GOT3 (cell line): ENCODE measurements at places on chromosomes 5 and 9.

GRCh38 chr9:15469406-15469805 lies 41.4 kb downstream of the PSIP1 start:
- no peak for DNase-seq

GRCh38 chr9:88927510-88927909 lies 63.8 kb upstream of the S1PR3 start:
- DNase-seq, result no peak

- DNase-seq, result no peak
Measured at GRCh38 chr9:12878351-12878978, 103.6 kb downstream of the LURAP1L start.

- DNase-seq, result no peak
Measured at GRCh38 chr9:27413511-27414219, 110.4 kb upstream of the IFNK start.

DNA sequence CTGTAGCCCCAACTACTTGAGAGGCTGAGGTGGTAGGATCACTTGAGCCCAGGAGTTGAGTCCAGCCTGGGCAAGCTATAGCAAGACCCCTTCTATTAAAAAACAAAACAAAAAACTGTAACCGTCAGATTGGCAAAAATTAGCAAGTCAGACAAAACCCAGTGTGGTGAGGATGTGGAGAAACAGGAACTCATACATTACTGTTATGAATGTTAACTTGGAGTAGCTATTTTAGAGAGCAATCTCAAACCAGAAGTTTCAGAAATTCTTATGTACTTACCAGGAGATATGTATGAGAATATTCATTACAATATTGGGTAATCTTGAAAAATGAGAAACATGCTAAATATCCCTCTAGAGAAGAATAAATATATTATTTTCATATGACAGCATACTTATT lies 120.3 kb downstream of the INVS start:
- DNase-seq, result no peak

DNA sequence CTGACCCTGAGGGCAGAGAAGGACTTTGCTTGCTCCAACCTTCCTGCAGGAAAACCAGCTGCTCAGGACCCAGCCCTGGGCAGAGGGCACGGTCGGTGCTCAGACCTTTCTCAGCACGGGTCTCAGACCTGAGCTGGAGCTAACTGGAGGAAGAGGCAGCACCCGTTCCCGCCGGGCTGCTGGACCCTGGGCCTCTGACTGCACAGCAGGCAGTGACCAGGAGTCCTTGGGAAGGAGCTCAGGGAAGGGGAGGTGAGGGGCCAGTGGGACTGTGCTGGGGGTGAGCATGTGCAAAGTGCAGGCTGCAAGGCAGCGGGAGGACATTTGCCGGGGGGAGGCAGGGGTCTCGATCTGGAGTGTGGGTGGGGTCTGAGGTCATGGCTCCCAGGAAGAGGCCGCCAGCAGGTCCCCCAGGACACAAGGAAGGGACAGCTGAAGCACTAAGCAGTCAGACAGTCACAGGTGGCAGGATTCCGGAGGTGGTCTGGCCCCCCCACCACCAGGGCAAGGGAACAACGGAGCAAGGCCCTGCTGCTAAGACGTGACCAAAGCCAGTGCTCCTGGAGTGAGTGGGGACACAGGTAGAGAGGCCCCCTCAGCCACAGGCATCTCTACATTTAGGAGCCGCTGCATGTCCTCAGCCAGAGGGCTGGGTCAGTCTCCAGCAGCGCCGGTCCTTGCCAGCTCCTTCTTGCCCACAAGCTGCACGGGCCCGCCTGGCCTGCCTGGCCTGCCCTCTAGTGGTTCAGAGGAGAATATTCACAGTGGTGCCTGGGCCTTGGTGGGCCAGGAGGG lies 4.8 kb upstream of the DPM2 start:
- DNase-seq, result no peak

DNA sequence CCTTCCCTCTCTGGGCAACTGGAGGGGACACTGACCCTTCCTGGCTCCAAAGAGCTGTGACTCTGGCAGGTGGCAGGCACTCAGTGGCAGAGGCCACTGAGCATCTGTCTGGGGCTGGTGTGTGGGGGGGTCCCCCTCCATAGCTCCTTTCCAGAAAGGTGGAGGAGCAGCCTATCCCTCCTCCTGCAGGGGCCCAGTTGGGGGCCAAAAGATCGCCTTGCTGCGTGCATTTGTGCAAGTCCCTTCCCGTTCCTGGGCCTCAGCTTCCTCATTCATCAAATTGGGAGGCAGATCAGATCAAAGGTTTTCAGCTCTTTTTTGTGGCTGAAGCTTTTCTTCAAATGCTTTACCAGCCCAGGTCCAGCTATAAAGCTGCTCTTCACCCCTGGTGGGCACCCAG lies 77.7 kb downstream of the NTNG2 start:
- DNase-seq, result no peak

DNA sequence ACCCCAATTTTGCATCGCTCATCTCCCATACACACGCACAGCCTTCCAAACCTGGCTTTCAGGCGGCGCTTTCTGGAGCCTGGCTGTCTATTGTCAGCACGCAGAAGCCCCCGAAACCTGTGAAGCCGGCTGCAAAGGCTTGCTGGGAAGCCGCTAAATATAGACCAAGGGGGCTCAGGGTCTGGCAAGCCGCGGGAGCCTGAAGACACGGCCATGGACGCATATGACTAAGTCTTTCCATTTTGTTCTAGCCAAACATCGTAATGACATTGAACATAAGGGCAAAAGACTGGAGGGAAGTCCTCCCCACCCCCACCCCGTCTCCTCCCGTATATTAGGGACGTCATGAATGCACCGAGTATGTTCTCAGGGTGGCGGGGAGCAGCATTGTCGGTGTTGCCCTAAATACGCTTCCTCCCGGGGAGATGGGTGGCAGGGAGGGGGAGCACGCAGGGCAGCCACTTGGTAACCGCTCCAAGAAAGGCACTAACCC lies 1.1 kb downstream of the CTNND2 start:
- DNase-seq, result no peak

GRCh38 chr9:10052916-10053315 lies 559.9 kb downstream of the PTPRD start:
- DNase-seq, result no peak

GRCh38 chr9:17120203-17120602 lies 14.6 kb upstream of the CNTLN start:
- DNase-seq, result no peak

DNA sequence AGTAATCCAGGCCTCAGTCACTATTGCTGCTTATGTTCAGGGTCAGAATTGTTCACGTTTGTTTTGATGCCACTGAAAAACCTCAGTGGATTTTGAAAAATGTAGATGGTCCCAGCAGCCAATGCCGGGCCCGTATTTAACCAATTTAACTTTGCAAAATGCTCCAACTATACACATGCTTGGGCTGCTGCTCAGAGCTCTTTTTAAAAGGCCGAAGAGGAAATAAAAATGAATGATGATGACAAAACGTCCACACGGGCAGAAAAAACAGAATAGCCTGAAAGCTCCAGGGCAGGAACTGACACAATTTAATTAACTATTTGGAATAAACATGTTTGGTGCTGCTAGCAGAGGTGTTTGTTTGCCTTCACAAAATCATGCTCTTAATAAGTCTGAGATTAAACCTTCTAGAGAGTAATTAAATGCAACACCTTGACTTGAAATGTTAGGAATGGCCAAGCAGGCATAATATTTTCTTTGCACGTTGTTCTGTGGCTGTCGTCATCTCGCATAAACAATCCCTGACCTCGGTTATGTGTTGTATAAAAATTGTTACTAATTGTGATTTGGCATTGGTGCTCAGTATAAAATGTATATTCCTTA lies 152.7 kb downstream of the SLIT3 start:
- no peak for DNase-seq

GRCh38 chr9:93098236-93098946 lies 2.4 kb downstream of the CARD19 start:
- peak; percentile 45 for DNase-seq

DNA sequence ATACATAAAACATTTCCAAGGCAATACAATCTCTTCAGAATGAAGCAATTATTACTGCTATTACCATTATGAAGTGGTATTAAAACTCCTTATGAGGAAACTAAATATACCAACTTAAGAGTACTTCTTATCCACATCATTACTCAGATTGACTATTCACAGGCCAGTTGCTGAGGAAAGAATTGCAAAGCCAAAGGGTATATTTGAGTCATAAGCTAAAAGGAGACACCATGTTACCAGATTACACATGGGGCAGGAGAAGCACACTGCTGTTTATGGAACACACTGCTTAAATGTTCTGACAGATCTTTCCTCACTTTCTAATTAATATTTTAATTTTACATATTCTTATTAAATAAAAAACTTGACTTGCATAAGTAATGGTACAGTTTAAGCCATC lies 1726.4 kb upstream of the NUDT12 start:
- DNase-seq, result no peak

DNA sequence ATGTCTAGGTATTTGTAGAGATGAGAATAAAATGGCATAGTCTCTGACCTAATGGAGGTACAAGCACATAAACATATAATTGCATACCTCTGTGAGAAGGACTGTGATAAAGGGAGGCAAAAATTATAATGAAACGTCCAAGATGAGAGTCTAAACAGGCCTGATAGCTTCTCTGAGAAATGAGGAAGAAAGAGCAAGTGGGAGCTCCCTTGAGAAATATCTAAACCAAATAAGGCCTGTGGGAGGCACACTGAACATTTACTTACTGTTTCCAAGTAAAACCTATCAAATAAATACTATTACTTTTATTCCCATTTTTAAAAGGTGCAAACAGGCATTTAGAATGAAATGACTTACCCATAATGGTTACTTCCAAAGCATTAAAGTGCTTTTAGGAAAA lies 125.6 kb upstream of the PAPPA start:
- no peak for DNase-seq

GRCh38 chr9:13614060-13614459 lies 334.6 kb upstream of the MPDZ start:
- no peak for DNase-seq

DNA sequence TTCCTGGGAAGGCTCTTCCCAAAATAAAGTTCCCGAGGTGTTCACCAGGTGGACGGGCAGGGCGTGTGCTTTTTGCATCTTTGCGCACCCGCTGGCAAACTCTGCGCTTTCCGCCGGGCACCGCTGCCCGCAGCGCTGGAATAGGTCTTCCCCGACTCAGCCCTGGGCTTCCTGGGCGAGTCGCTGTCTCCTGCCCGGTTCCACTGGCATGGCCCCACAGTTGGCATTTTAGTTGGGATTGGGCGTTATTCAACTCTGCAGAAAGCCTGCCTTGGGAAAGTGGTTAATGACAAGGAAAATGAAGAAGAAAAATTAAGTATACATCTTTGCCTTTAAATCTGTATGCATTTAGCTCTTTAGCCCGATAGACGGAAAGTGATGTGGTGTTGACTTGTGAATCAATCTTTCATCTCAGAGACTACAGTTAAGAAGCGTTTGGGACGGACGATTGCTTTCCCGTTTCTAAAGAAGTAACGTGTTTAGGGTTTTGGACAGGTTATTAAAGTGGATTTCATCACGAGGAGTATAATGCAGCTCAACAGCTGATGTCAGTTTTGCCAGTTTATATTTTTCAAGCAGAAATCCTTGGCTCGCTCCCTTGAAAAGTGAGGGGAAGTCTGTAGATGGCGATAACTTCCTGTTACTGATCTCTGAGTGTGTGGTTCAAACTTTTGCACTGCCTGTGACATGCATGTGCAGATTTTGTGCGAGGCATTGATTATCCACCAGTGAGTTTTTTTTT lies 946 bp downstream of the ADCY2 start:
- no peak for DNase-seq

- DNase-seq, result no peak
Measured at GRCh38 chr9:4811824-4812223, 19.1 kb downstream of the RCL1 start.

- no peak for DNase-seq
Measured at GRCh38 chr5:1282131-1282992, 12.5 kb downstream of the TERT start.

GRCh38 chr5:33801292-33801691 lies 90.5 kb downstream of the ADAMTS12 start:
- DNase-seq, result no peak

- no peak for DNase-seq
Measured at GRCh38 chr5:56772767-56773166, 42.6 kb upstream of the MAP3K1 start.

DNA sequence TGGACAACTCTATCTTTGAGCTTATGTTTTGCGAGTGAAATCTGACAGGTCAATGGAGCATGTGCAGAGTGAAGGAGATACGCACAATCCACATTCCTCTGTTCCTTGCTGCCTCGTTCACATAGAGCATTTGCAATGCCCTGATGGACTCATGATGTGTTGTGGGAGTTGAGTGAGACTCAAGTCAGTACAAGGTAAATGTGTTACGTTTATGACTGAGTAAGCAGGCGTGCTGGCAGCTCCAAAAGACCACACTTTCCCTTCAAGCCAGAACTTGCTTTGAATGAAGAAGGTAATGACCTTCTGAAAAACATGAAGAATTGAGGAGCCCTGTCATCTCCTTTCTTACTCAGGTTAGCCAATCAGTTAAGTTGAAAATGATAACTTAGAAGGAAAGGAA lies 477.8 kb downstream of the CTNND2 start:
- no peak for DNase-seq

DNA sequence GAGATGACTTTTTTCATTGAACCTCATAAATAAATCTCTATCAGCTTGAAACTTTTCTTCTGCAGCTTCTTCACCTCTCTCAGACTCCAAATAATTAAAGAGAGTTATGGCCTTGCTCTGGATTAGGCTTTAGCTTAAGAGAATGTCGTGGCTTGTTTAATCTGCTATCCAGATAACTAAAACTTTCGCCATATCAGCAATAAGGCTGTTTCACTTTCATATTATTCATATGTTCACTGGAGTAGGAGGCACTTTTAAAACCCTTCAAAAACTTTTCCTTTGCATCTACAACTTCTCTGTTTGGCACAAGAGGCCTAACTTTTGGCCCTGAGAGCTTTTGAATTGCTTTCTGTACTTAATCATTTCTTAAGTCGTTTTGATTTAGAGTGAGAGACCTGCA lies 386.9 kb upstream of the FAM174A start:
- no peak for DNase-seq

- no peak for DNase-seq
Measured at GRCh38 chr5:145497052-145497451, 338.1 kb downstream of the PRELID2 start.

DNA sequence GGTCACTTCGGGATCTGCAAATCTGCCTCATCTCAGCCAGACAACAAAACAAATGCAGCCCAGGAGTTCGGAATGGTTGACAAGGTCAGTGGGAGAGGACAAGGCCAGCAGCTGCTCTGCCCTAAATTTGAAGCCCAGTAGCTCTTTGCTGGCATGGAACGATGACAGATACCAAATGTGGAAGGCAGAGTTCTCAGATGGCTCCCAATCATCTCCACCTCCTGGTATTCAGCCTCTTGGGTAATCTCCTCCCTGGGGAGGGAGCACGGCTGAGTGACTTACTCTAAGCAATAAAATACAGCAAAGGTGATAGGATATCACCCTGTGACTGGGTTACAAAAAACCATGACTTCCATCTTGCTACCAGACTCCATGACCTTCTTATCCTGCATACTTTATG lies 172.8 kb downstream of the ENTREP1 start:
- DNase-seq, result no peak
